ENCODE measurements at places on chromosomes 5 and 9. TPM values are rescaled to one million over a fixed set of nuclear protein-coding genes. Genes with fewer than 3 reads are reported as not detected.

- no peak for DNase-seq
Observed at GRCh38 chr5:77871946-77872345, 95.8 kb upstream of the TBCA start.

- no peak for DNase-seq
Observed at GRCh38 chr5:14671414-14671813, 6.9 kb downstream of the OTULIN start.

- DNase-seq: no peak
Observed at GRCh38 chr9:118449554-118449953, 745.4 kb downstream of the TLR4 start.

DNA sequence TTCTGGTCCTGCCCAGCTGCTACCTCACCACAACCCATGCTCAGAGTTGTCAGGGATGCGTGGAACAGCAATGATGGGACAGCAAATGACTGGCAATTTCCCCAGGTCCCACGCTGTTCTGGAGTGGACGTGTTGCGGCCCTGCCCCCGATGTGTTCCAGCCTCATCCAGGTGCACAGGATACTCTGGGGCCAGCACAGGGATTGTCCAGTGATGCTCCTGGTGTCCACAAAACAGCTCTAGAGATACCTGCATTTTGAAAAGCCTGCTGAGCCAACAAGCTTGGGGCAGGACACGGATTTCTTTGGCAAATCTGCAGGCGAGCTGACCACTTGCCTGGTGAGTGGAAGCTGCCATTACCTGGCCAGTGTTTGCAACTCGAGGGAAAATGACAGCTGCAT, 88.7 kb downstream of the ANKRD33B start:
- DNase-seq: no peak

DNA sequence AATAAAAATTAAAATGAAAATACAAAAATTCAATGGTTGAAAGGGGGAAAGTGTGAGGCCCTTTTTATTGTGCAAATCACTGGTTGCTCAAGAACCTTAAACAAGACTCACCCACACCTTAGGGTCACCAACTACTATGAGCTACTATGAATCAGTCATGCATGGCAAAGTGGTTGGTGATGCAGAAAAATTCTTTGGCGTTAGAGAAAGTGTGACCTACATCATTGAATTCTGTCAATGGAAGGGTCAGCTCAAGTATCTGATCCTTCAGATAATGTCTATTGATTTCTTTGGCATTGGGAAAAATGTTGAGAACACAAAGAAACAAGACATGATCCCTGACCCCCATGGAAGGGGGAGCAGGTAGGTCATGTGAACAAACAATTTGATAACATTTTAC, 149.7 kb upstream of the ADCY2 start:
- no peak for DNase-seq

- DNase-seq: no peak
Observed at GRCh38 chr5:41863871-41864486, 6.2 kb downstream of the OXCT1 start.

- DNase-seq: no peak
Observed at GRCh38 chr9:137634016-137634415, 15.2 kb downstream of the EHMT1 start.

DNA sequence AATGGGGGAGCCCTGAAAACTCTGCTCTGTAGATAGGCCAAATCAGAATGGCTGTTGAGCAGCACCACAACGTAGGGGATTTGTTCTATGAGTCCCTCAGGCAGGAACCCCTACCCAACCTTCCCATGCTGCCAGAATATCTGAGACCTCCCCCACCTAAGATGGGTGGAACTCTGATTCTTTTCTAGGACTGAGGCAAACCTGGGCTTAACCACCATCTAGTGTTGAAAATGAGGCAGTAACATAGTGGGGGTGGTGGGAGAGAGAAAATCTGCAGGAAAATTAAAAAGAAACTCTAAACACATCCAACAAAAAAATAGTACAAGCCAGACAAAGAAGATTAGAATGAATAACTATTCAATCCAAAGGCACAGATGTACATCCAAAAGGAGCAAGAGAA, 228.4 kb downstream of the ATPSCKMT start:
- no peak for DNase-seq

DNA sequence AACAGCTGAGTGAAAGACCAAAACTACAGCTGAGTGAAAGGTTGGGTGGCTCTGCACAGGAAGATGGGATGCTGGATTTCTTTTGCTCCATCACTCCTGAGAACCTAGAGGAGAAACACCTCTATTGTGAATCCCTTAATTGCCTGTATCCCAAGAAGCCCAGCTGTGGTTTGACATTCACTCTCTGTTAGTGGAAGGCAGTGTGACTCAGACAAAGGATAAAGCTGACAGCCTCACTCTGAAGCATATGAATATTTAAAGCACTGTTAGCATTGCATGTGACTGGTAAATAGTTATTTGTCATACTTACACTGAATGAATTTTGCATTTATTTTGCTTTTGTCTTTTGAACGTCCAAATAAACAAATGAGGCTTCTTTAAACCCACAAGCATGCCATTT, 367.1 kb upstream of the RIOK2 start:
- DNase-seq: no peak

DNA sequence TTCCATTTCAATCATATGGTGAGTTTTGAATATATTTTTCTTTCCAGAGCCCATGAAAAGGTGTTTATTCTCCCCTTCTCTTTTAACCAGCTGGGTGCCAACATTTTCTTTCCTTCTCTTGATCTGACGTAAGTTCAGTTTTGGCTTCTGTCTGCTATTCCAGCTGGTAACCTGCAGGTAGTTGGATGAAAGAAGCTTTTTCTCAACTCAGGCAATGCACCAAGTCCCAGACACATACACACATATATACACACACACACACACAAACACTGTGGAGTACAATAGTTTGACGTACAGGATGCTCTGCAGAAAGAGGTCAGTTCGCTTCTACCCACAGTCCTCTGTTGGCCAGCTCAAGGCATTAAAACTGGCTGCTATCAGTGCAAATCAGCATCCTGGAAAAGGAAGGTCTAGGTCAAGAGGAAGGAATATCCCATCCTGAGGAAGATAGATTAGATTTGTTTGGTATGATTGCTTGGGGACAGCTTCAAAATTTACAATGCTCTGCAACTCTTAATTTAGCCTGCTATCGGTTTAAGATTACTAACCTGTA, 214.3 kb upstream of the SEMA6A start:
- DNase-seq: no peak

DNA sequence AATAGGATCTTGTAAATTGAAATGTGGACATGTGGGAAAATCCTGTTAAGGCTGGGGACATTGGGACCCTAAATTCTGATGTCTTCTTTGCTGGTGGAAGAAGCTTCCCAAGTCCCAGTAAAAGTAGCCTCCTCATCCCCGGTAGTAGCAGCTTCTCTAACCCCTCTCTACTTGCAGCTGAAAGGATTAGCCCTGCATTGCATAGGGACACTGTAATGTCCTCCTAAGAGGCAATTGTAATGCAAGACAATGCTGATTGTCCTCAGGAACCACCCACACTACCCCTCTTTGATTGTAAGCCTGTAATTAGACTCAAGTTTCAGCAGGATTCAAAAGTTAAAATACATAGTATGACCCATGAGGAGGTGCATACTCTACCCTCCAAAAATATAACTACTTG, 1938.4 kb upstream of the C9orf72 start:
- DNase-seq: no peak

DNA sequence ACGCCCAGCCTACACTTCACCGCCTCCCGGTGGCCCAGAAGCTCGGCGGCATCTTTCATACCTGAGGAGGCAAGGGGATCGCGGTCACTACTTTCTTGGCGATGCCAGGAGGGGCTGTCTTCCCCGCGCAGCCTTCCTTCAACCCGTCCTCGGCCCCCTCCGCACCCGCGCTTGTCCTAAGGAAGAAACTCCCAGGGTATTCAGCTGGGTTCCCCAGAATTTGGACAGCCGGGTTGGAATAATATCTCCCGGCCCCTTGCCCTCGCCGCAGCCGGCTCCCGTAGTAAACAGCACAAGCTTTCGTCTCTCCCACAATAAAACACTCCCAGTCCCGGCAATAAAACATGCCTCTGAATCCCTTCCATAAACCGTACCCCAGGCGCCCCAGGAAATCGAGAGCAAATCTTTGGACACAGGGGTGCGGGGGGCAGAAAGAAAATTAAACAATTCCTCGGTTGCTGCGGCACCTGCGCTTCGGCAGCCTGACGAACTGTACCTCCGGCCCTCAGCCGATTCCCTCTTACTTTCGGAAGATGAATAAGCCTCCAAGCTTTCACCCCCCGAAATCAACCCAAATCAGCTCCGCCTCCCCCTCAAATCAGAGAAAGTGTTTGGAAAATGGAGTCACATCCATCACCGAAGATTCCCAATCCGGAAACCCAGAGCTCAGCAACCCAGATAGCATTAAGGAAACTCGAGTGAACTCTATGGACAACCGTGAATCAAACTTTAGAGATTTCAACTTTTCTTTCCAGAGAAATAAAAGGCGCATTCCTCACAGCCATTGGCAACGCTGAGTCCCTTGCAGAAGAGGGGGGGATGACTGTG, 1.1 kb downstream of the OTP start:
- DNase-seq: no peak

- DNase-seq: no peak
Observed at GRCh38 chr5:63211448-63212132, 633.0 kb downstream of the LRRC70 start.

DNA sequence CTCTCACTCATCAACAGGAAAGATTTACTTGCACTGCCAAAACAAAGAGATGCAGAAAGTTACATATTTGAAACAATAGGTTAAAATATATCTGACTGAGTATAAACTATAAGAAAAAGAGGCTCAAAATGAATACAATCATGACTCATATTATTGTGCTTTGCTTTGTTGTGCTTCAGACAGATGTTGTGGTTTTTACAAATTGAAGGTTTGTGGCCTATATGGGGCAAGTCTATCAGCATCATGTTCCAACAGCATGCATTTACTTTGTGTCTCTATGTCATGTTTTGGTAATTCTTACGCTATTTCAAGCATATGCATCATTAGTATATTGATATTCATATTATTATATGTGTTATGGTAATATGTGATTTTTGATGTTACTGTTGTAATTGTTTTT, 330.0 kb downstream of the PRR16 start:
- DNase-seq: no peak

DNA sequence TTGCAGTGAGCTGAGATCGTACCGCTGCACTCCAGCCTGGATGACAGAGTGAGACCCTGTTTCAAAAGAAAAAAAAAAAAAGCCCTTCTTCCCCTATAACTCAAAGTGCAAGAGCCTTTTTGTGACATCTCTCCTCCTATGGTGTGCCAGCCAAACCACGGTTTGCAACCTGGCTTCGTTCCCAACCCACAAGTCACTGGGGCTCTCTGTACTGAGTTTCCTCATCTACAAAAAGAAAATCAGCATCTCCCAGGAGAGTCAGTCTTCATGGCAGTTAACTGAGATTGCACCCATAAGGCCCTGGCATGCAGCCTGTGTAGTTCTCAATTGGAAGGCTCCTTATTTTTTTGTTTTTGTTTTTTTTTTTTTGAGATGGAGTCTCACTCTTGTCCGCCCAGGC, 14.8 kb downstream of the ODF2 start:
- no peak for DNase-seq

GRCh38 chr5:52598968-52599367, 188.7 kb upstream of the ITGA1 start:
- DNase-seq: no peak

GRCh38 chr5:139419226-139420192, 15.6 kb upstream of the SPATA24 start:
- DNase-seq: no peak

The SCAI gene
- total RNA-seq: 15.7 TPM

The CERCAM gene
- 36.1 TPM for total RNA-seq

The PRUNE2 gene
- 75.6 TPM for total RNA-seq

The PCDH1 gene
- total RNA-seq: 38.8 TPM

The NR2F1 gene
- 97.2 TPM for total RNA-seq

All from vagina (tissue), 2 donors.